ENCODE measurements at places on chromosomes 5 and 9. TPM values are rescaled to one million over a fixed set of nuclear protein-coding genes. Genes with fewer than 3 reads are reported as not detected.
A peak's percentile ranks its signal among the peaks of the same experiment; 100 is the strongest.

DNA sequence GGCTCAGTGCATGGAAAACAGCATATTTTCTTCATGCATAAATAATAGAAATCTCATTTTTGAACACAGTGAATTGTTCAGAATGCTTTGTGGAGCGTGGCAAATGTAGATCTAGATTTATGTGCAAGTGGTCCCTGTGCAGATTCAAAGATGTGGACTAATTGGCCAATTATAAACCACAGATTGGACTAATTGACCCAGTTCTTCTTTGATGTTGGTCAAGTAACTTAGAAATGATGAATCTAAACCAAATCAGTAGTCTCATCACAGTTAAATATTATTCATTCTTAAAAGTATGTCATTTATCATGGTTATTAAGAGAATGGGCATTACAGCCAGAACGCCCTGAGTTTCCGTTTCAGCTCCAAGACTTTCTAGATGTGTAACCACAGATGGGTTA lies 11.7 kb upstream of the PDE4D start:
- no peak for DNase-seq

- no peak for DNase-seq
Measured at GRCh38 chr5:132017738-132018625, 6.5 kb upstream of the ACSL6 start.

Gene ZFAND5
- 153 TPM for total RNA-seq

Gene SH2D3C
- total RNA-seq = 45.1 TPM

Gene PRR7
- 7.6 TPM for total RNA-seq

Gene SAXO1
- total RNA-seq = 0.38 TPM

- DNase-seq = no peak
Measured at GRCh38 chr9:108347463-108348188, 508.2 kb downstream of the ACTL7B start.

- DNase-seq = no peak
Measured at GRCh38 chr9:120711841-120712538, 2.3 kb downstream of the MEGF9 start.

GRCh38 chr5:146877178-146877681 lies 1.3 kb downstream of the PPP2R2B start:
- peak; percentile 18 for DNase-seq

- no peak for DNase-seq
Measured at GRCh38 chr9:125867751-125868415, 120.7 kb downstream of the PBX3 start.

Gene CARTPT
- not detected for total RNA-seq

GRCh38 chr9:3875361-3876132 lies 349.7 kb upstream of the RFX3 start:
- no peak for DNase-seq

- no peak for DNase-seq
Measured at GRCh38 chr5:19546521-19546920, 441.5 kb downstream of the CDH18 start.

Gene FCN1
- 1.1 TPM for total RNA-seq

DNA sequence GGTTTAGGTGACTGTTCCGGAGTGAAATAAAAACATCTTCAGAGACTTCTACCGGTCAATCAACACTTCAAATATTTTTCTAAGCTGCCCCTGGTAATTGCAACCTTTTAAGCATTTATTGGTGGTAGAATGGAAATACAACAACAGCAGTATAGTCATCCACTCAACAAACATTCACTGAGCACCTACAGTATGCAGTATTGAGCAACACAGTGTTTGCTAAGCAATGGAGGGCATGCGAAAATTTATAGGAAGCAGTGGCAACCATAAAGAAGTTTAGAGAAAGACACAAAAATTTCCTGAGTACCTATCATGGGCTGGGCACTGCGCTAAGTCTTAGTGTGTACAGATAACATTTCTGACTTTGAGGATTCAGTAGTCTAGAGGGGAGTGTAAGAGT lies 12.0 kb upstream of the SSBP2 start:
- no peak for DNase-seq

GRCh38 chr5:79048437-79048836 lies 21.0 kb downstream of the DMGDH start:
- DNase-seq = no peak

Gene RNF183
- not detected for total RNA-seq

DNA sequence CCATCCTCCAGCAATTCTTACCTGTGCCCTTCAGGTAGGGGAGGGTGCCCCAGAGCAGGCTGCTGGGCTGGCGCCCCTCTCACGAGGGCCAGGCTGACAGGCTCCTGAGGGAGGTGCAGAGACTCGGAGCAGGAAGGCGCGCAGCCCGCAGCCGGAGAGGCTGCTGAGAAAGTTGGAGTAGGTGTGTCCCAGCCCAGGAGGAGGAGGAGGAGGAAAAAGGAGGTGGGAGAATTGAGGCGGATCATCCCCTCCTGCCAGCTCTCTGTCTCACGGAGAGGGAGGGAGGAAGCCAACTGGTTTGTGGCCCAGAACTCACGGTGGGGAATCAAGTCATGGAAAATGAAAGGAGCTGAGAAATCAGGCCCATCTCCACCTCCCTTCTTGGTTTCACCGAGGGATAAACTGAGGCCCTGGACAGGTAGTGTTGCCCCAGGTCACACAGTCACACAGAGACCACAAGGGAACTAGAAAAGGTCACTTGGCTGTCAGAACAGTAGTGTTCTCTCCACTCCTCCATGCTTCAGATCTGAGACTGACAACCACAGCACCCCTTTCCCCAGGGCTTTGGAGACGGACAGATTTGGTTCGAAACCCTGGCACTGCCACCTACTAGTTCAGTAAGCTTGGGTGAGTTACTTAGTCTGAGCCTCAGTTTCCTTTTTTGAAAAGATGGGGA lies at the start of gene FAT2:
TSS of gene FAT2 (minus strand) at position 188 of the 676 bp plus-strand sequence. CDS start 22,400 bp downstream, outside the sequence.
- DNase-seq = no peak

Gene MYO10
- total RNA-seq = not detected

GRCh38 chr5:38347040-38347763 lies 88.8 kb downstream of the EGFLAM start:
- DNase-seq = no peak

DNA sequence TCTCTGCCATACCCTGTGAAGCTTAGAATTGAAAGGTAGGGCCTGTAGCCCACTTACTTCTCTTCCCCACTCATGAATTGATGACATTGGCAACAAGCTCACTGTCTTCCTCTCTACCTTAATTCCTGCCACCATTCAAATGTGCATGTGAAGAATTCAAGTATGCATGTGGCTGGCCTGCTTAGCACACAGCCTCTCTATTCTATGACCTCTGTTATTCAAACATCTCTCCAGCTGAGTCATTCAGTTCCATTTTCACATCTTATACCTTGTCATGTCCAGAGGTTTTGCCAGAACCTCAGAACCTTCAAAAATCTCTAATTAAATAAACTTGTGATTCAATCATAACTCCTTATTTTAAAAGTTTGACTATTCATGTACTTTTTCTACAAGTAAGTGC lies 114.7 kb upstream of the MAN2A1 start:
- no peak for DNase-seq

DNA sequence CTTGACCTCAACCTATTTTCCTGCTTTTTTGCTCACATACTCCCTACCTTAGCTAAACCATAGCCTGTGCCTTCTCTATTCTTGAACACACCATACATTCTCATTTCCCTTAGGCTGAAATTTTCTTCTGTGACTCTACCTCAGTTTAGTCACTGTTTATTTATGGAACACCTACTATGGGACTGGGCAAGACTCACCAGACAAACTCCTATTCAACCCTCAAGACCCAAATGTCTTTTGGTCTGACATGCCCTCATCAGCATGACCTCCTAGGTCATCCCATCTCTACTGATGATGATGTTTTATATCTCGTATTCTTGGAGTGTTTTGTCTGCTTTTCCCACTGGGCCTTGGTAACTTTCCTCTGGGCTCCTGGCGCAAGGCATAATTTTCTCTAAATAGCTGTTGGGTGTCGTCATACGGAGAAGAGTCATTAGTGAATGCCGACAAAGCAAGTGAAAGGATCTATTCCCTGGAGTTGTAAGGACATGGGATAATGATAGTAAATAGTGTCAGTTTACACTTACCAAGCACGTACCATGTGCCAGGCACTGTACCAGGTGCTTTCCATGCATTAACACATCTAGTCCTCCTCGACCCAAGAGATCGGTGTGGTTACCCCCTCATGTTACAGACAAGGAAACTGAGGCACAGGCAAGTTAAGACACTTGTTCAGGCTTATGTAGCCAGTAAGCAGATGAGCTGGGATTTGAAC lies 22.4 kb upstream of the PITX1 start:
- no peak for DNase-seq

GRCh38 chr5:64144425-64145215 lies 21.0 kb upstream of the RNF180 start:
- no peak for DNase-seq

DNA sequence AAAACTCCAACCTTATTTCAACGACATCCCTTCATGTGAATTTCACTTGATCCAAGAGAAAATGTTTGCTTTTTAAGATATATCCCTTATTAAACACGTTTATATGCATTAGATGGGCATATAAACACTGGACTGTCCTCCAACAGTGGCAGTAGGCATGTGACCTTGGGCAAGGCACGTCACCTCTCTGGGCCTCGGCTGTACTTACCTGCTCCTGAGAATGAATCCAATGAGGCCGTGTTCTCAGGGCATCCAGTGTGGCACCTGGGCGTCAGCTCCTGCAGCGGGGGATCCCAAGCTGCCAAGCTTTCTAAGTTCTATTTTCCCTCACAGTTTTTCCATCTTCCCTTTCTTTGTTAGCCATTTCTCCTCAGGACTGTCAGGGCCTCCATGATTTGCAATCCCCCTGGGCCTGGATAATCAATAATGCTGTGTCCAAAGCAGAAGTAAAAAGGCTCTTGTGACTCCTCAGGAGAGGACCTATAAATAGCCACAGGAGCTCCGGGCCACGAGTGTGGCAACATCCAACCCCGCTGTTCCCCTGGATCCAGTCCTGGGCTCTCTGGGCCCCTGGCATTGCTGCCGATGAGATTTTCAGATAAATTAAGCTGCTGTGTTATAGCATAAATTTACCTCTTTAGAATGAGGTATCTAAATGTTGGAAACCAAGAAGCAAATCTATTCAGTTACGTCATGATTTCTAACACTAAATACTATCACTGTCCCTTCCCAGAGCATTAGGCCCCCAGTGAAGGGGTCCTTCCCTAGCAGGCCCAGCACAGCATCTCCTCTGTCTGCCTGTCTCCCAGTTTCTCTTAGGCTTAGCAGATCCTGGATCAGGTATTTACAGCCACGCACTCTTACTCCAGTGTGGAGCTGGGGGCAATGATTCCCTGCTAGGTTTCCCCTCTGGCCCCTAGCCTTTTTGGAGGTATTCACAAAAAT lies 76.8 kb downstream of the PTPN3 start:
- no peak for DNase-seq

- DNase-seq = no peak
Measured at GRCh38 chr9:92439921-92440750, 15.9 kb upstream of the OMD start.

Gene CSF2
- not detected for total RNA-seq

- peak; percentile 62 for DNase-seq
Measured at GRCh38 chr5:80192507-80193241, 63.2 kb downstream of the SERINC5 start.

DNA sequence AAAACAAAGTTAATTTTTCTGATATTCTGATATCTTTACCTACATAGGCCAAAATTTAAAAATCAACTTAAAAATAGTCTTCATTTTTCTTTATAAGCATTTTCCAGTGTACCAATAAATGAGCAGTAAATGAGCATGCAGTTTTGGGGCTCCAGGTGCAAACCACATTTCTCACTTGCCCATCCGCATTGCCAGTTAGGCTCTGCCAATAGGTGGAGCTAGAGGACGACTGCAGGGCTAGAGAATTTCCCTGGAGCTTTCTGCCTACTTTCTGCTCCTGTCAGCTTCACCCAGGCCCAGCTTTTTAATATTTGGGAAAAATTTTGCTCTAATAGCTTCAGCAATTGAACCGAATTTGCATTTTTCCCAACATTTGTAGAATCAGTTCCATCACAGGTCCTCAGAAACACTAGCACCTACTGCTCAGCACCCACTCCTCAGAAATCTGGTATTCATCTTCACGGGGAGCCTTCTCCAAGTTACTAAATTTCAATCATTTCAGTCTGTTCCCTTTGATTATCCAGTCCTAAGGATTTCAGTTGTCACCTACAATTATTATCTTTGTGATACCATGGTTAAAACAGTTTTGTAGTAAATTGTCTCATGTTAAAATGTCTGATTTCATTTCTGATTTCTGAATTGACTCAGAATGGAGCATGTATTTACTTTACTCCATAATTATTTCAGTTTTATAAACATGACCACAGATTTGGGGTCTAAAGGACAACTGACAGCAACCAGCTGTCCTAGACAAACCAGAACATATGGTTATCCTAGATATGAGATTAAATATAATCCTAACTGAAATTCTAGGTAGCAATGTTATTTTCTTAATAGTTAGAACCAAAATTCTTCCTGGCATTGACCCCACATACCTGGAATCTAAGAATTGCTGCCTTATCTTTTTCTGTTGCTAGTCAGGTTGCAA lies 104.6 kb upstream of the FAM174A start:
- DNase-seq = peak; percentile 4

Gene PCDHA1
- not detected for total RNA-seq

DNA sequence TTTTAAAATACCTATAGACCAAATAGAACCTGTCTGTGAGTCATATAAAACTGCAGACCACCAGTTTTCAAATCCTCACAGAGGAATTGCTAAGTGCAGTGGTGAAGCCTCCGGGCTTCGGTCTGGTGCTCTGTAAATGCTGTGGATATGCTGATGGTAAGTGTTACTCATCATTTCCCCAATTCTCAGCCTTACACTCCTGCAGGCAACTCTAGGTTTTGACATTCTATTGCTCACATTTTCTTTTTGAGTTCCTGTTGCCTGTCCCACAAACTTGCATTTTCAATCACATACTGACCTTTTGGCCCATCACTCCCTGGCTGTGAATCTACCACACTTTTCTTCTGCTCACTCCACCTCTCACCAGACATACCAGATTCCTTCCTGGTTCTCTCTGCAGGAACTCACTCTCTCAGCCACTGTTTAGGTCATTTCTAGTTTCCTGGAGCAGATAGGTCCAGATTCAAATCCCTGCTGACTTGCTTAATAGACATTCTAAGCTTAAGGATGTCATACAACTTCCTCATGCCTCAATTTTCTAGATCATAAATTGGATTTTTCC lies 192.9 kb downstream of the RAB3C start:
- no peak for DNase-seq

Gene ARHGEF28
- total RNA-seq = not detected

Gene DMRT3
- total RNA-seq = not detected

GRCh38 chr5:10279925-10280720 lies 27.6 kb downstream of the CMBL start:
- DNase-seq = no peak

Gene FIBCD1
- not detected for total RNA-seq

Gene FNBP1
- 156 TPM for total RNA-seq

DNA sequence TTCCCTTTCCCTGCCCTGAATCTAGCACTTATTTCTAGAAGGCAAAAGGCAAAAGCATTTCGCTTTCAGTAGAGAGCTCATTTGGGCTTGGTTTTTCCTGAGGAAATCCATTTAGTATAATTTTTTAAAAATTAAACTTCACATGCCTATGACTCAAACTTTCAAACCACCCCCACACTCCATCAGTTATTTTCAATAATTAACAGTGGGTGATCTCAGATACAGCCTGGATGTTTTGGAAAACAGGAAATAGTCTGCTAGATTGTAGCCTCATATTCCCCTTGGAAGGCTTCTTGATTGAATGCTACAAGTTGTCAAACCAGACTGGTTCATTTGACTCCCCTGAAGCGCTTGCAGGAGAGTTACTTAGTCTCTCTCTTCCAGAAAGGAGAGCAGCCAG lies 40.6 kb downstream of the SEMA5A start:
- DNase-seq = no peak

Gene CERCAM
- total RNA-seq = 1.3 TPM

Gene TSSK1B
- total RNA-seq = not detected

- DNase-seq = no peak
Measured at GRCh38 chr9:129697656-129698253, 32.3 kb downstream of the PRRX2 start.
